RKO (cell line): ENCODE measurements at places on chromosomes 7 and 10.

- no peak for DNase-seq
These were observed 131.6 kb upstream of the EFCAB10 start for GRCh38 chr7:105712877-105713276.

DNA sequence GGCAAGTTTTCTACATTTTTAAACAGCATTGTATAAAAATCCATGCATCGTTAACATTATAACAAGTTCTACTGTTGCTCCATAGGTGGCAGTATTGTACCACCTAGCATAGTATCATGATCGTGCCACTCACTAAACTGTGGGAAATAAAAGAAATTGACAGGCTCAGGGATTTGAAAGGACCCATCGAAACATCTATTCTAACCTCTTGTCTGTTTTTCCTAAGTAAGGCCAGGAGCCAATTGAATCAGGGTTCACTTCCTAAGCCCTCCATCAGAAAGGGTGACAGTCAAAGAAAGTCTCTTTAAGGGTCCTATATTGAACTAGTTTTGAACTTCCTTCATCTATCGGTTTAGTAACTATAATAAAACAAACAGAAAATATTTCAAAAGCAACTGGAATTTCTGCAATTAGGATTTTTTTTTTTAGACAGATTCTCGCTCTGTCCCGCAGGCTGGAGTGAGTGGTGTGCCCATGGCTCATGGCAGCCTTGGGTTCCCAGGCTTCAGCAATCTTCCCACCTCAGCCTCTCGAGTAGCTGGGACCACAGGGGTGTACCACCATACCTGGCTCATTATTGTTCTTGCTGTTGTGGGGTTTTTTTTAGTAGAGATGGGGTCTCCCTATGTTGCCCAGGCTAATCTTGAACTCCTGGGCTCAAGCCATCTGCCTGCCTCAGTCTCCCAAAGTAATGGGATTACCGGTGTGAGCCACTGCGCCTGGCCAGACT lies 9.4 kb downstream of the HACD1 start:
- peak; percentile 86 for DNase-seq

DNA sequence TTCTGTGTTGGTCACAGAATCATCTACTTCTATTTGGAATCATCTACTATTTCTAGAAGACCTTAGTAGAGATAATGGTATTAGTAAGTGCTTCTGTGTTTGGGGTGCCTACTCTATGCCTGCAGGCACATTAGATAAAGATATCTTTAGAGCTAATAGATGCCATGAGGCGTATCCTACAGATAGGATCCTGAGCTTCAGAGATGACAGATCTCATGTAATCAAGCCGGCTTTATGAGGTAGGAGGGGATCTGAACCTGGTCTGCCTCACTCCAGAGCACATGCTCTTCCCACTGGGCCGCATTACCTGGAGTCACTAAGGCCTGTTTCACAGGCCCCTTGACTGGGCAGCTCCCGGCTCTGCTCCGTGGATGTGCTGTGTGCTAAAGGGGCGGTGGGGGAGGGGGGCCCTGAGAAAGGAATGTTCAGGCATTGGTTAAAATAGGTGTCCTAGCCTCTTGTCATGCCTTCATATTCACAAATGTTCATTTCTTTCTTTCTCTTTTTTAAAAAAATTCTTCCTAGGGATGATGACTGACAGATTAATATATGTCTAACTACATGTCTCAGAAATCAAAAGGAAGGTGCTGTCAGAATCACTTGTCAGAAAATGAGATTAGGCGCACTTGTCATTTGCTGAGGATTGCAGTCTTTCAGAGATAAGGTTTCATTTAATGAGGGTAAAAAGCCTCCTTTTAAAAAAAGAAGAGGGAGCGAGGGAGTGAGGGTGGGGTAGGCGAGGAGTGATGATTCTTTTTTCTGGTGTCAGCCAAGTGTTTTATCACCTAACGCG lies 458.0 kb upstream of the GALNT17 start:
- no peak for DNase-seq

DNA sequence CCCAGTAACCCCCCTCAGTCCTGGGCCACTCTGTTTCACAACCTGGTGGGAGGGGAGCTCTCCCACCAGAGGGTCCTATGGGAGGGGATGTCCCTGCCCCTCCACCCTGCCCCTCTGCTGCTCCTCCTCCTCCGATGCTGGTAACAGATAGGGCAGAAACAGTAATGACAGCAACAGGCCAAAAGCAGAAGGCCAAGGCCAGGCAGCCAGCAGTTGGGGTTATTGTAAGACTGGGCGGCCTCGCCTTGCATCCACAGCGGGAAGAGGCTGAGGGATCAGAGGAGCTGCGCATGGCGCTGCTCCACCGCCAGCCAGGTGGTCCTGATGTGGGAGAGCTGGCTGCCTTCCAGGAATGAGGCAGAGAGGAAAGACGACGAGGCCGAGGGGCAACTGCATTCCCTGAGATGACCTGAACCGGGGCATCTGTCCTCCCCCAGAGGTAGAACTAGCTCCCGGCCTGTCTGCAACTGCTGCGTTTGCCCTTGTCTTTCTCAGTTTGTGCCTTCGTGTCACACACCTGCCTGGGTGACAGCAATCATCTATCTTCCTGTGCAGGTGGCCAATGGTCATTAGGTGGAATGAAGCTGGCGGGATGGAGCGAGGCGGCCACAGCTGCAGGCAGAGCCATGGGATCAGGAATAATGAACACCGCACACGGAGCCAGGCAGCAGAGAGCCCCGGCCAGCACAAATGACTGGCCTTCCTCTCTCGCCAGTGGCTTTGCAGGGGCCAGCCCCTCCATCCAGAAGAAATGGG lies 54.0 kb upstream of the CACUL1 start:
- DNase-seq: no peak

GRCh38 chr7:17661982-17662585 lies 278.2 kb downstream of the SNX13 start:
- DNase-seq: no peak

GRCh38 chr7:126305671-126306070 lies 947.1 kb downstream of the GRM8 start:
- no peak for DNase-seq

- no peak for DNase-seq
These were observed 12.4 kb upstream of the SRRM3 start for GRCh38 chr7:76189276-76189675.

GRCh38 chr10:48389272-48389671 lies 82.8 kb downstream of the MAPK8 start:
- no peak for DNase-seq

DNA sequence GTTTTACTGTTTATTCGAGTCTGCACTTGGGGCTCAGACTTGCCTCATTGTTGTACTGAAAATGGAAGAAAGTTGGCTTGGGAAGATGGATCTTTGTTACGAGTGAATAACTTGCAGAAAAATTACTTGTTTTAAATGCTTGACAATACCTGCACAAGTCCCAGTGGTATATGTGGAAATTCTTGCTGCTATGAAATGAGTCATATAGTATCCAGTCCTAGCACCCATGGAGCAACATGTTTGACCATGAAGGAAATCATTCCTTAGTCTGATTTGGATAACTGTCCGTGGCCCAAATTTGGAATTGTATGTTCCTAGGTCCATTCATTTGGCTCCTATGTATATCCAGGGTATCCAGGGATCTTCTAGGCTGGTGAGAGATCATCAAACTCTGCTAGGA lies 1096.8 kb downstream of the KCNMA1 start:
- no peak for DNase-seq

GRCh38 chr7:147611431-147611830 lies 979.1 kb upstream of the C7orf33 start:
- DNase-seq: no peak

GRCh38 chr10:113111900-113112853 lies 162.1 kb downstream of the TCF7L2 start:
- no peak for DNase-seq

DNA sequence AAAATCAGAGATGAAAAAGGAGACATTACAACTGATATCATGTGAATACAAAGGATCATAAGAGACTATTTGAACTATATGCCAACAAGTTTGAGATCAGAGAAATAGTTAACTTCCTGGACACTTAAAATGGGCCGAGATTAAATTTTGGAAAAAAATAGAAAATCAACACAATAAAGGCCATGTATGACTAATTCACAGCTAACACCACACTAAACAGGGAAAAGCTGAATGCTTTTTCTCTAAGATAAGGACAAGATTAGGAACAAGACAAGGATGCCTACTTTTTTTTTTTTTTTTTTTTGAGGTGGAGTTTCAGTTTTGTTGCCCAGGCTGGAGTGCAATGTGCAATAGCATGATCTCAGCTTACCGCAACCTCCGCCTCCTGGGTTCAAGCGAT lies 151.4 kb upstream of the MAGI2 start:
- DNase-seq: no peak

DNA sequence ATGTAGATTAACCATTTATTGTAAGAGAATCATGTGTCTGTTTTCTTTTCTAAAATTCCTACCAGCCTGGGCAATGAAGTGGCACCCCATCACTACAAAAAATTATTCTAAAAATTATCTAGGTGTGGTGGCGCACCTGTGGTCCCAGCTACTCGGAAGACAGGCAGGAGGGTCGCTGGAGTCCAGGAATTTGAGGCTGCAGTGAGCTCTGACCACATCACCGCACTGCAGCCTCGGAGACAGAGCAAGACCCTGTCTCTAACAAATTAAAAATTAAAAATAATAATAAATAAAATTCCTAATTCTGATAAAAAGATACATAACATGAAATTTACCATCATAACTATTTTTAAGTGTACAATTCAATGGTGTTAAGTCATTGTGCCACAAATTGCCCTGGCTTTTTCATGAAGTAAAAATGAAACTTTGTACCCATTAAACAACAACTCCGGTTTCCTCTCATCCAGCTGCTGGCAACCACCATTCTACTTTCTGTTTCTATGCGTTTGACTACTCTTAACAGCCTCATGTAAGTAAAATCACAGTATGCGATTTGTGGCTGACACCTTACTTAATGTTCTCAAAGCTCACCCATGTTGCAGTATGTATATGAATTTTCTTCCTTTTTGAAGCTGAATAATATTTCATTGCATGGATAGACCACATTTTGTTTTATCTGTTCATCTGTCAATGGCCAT lies 20.6 kb upstream of the USP6NL start:
- DNase-seq: no peak

DNA sequence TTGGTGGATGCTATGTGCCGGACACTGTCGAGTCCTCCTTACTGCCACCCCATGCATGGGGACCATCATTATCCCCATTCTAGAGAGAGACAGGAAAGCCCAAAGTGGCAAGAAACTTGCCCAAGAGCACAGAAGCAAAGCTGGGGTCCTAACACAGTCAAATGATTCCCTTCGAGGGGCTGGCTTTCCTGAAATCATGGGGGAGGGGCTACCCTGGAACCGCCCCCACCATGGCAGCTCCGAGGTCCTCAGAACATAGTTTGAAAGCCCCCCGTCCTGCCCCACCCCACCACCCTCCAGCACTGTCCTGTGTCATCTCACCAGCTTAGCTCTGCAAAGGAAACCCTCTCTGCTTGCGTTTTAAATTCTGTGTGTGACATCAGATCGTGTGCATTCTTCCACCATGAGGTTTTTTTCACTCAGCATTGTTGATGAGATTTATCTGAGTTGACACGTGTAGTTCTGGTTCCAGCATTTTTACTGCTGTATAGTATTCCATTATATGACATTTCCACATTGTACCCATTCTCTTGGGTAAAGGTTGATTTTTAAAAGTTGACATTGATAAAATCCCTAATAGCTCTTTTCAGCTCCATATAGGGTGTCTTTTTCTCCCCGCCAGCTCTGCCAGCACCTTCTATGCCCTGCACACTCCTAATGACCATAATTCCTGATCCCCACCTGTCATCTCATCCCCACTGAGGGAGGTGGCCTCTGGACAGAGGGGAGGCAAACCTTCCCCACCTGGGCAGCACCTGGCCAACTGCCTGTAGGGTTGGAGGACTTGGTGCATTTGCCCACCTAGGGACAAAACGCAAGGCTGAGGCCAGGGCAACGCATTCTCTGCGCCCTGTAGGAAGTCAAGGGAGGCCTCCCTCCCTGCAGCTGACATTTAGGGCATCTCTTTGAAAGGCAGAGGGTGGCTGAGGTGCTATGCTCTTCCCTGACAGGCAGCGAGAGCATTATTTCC lies 100.2 kb upstream of the GPR26 start:
- no peak for DNase-seq

GRCh38 chr10:6522230-6522629 lies 57.8 kb downstream of the PRKCQ start:
- peak; percentile 41 for DNase-seq

DNA sequence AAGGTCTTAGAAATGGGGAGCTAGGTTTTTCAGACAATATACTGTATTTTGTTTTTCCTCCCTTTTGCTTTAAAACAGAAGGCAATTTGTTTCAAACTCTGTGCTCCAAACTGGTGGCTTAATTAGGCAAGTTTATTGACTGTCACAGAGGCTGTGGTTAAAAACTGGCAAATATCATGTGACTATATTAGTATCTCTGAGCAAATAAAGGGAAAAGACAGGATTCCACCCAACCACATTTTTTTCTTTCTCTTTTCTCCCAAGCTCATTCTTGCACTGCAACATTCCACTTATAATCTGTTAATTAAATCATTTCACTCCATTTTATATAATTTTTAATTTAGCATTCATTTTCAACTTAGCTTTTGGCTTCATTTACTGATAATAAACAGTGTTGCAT lies 615.8 kb downstream of the AUTS2 start:
- DNase-seq: no peak

- DNase-seq: no peak
These were observed 167.8 kb upstream of the MYO3A start for GRCh38 chr10:25766213-25766612.

GRCh38 chr10:67839951-67840350 lies 2.0 kb upstream of the DNAJC12 start:
- DNase-seq: peak; percentile 51

GRCh38 chr7:1664711-1665548 lies 5.1 kb upstream of the ELFN1 start:
- DNase-seq: no peak

- peak; percentile 73 for DNase-seq
These were observed 89.2 kb downstream of the PAXIP1 start for GRCh38 chr7:154913638-154914307.

GRCh38 chr10:112243713-112244112 lies 39.5 kb upstream of the TECTB start:
- DNase-seq: no peak

DNA sequence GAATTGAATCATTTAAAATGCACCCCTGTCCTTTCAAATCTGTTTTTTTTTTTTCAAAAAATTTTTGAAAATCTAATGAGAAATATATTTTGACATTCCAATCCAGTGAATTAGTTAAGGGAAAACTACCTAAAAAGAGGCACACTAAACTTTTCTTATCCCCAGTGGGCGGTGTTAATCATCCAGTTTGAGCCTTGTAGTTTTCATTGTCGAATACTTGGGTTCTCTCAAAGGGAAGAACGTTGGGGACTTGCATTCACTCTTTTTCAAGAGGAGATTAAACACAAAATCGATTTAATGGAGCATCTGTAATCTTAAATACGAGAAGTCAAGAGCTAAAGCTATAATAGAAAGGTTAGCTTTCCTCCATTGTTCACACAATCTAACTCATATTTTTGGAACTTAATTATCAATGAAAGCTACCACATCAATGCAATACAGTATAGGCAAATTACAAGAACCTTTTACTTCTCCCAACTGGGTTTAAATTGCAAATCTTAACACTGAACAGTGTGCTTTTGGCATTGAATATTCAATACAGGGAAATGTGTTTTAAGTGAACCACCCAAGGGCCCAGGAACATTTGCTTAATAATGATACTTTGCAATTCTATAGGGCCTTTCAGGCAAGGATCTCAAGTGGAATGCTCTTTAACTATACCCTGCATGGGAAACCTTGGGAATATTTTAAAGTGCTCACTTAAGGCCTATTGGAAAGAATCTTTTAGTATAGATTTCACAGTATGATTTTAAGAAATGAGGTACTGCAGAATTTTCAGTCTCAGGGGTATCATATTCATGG lies 13.1 kb upstream of the SP8 start:
- no peak for DNase-seq

- DNase-seq: no peak
These were observed 595.0 kb downstream of the GRM8 start for GRCh38 chr7:126657599-126658358.

- DNase-seq: peak; percentile 49
These were observed 185.3 kb upstream of the PCLO start for GRCh38 chr7:83347945-83348444.
